Activated CD4-positive, CD25-positive, alpha-beta regulatory T cell (primary cell): ENCODE measurements at places on chromosomes 1 and 21.

- no peak for DNase-seq
These were observed 34.4 kb upstream of the NRDC start for GRCh38 chr1:51912881-51913280.

DNA sequence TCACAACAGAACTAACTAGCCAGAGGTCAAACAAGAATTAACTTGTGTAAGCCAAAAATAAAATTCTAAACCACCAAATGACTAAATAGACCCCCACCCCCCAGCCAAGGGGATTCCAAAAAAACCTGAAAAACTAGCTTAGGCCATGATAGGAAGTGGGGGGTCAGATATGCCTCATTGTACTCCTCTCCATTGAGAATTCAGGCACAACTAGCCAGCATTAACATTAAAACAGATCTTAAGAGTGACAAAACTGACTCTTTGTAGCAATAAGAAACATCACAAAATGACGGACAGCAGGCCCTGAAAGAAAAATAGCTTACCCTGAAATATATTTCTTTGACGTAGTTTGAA lies 103.0 kb upstream of the ETV3 start:
- no peak for DNase-seq

GRCh38 chr1:7011826-7012225 lies 226.6 kb downstream of the CAMTA1 start:
- no peak for DNase-seq

GRCh38 chr1:196355206-196355786 lies 252.9 kb downstream of the KCNT2 start:
- DNase-seq, result no peak

DNA sequence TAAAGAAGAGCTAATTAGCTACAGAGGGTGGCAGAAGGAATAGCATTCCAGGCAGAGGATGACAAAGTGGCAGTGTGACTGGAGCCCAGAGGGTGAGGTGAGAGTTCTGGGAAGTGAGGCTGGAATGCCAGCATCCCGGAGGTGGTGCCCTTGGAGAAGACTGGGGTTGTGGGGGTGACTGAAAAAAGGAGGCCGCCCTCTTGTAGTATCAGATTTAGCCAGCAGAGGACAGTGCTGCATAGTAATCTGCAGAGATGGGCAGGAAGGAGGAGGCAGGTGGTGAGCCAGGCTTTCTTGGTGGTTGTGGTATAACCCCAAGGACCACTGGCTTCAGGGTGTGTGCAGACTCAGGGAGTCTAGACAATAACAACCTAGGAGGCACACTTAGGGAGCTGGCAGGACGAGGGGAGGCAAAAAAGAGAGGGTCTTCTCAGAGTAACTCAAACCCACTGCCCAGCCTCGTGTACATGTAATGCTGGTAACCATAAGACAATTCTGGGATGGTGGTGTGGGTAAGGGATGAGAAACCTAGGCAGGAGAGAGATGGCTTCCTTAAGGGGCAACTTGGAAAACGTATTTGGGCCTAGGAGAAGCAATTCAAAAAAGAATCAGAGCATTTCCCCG lies 30.5 kb downstream of the MROH7 start:
- DNase-seq, result peak; percentile 20

DNA sequence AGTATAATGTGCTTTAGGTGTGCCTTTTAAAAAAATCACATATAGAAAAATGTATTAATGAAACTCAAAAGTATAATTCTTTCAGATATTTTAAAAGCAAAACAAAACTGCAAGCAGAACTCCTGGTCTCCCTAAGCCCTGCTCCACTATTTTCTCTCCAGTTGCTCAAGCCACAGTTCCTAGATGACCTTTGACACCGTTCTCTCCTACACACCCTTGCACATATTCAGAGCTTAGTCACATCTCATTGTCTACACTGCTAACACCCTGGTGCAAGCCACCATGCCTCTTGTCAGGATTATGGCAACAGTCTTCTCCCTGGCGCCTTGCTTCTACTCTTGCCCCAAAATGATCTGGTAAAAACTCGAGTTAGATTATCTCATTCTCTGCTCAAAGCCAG lies 50.2 kb upstream of the ROR1 start:
- no peak for DNase-seq

DNA sequence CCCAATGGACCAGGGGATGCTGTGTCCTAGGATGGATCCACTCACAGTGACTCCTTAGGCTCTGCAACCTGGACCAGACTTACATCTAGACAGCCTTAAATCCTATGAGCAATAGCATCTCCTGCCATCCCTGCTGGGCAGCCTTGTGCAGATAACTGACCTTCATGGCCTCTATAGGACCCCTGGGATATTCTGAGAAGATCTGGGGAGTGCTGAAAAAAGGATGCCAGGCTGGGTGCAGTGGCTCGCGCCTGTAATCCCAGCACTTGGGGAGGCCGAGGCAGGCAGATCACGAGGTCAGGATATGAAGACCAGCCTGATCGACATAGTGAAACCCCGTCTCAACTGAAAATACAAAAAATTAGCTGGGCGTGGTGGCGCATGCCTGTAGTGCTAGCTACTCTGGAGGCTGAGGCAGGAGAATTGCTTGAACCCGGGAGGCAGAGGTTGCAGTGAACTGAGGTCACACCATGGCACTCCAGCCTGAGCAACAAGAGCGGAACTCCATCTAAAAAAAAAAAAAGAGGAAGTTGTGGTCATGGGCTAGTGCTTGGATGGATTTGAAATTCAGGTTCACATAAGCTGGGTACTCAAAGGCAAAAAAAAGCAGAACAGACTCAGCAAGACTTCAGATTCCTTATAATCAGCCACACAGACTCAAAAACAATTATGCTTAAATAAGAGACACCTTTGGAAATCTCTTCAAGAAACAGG lies 10.9 kb upstream of the SH2D1B start:
- DNase-seq, result no peak

- no peak for DNase-seq
These were observed 14.1 kb upstream of the DEGS1 start for GRCh38 chr1:224168859-224169380.

DNA sequence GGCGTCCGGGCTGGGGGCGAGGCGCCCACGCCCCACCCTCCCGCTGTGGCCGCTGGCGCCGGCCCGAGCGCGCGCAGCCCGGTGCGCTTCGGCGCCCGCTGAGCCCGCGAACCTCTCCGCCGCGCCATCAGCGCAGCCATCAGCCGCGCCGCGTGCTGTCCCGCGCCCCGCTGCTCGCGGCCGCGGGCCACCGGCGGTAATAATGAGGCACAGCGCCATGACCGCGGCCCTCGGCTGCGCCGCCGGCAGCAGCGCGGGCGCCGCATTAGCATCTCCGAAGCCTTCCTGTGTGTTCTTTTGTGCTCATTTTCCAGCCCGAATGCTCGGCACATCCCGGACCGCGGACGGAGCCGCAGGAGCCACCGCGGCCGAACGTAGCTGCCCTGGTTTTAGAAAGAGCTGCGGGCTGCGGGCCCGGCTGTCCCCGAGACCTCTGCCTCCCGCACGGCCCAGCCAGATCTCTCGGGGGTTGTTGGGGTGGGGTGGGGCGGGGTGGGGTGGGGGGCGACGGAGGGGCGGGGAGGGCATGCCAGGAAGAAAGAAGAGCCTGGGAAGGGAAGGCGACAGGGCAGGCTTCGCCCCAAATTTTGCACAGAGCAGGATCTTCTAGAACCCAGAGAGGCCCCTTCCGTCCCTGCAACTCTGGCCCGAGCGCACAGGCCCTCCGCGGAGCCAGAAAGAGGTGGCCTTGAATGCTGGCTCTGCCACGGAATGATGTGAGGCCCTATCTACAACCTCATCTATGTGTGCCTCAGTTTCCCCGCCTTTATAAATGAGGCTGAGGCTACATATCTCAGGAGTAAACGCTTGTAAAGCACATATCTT lies 55.3 kb downstream of the RRAGC start:
- no peak for DNase-seq

DNA sequence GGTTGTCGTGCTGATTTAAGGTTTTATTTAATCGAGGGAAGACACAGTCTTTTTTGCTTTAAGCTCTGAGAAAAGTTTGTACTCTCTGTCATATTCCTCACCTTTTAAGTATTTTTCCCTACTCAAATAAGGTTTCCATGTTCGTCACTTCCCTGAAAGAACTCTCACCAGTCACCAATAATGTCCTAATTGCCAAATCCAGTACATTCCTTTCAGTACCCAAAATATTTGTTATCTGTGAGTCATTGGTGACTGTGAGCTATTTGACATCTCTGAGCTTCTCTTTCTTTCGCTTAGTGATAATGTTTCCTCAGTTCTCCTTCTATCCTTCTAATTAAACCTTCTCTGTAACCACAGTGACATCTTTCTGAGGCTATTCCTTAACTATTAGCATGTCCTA lies 874.2 kb upstream of the ADGRL2 start:
- DNase-seq, result no peak

DNA sequence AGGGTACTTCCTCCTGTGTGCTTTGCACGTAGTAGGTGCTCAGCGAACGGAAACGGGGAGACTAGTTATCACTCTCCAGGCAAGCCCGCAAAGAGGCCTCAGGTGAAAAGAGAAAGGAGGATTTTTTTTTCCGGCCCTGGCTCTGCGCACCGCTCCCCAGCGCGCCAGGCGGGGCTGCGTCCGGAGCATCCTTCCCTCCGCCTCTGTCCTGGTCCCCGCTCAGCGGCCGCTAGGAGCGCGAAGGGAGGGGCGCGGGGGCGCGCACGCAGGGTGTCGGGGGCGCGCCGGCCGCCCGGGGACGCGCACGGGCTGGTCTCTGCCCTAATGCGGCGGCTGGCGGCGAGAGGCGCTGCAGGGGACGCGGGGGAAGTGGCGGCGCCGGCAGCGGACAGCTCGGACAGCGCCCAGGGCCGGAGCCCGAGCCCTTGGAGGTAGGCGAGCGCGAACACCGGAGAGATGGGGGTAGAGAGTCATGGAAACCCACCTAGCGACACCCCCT lies 42.3 kb upstream of the NFASC start:
- DNase-seq, result no peak

- DNase-seq, result no peak
These were observed 46.4 kb downstream of the RGS21 start for GRCh38 chr1:192363177-192363576.

GRCh38 chr1:223843934-223844786 lies 1.6 kb downstream of the TP53BP2 start:
- DNase-seq, result no peak

- DNase-seq, result no peak
These were observed 644.9 kb upstream of the NCAM2 start for GRCh38 chr21:20353351-20353750.

- no peak for DNase-seq
These were observed 195.8 kb downstream of the TPR start for GRCh38 chr1:186179231-186179630.

GRCh38 chr1:8104278-8105236 lies 78.4 kb upstream of the ERRFI1 start:
- DNase-seq, result no peak

GRCh38 chr1:168806952-168807351 lies 77.9 kb upstream of the DPT start:
- no peak for DNase-seq

DNA sequence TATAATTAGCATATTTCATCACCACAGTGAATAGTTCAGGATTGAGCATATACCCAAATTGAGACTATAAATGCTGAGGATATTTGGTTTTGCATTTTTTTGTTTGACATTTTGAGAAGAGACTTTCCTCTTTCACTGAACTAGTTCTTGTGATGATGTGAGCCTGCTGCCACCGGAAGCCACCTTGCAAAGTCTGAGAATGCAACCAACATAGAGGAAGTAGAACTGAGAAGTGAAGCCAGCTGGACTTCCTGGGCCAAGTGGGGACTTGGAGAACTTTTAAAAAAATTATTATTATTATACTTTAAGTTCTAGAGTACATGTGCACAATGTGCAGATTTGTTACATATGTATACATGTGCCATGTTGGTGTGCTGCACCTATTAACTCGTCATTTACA lies 102.3 kb downstream of the RPE65 start:
- no peak for DNase-seq
